ENCODE measurements at places on chromosomes 3 and 15.

DNA sequence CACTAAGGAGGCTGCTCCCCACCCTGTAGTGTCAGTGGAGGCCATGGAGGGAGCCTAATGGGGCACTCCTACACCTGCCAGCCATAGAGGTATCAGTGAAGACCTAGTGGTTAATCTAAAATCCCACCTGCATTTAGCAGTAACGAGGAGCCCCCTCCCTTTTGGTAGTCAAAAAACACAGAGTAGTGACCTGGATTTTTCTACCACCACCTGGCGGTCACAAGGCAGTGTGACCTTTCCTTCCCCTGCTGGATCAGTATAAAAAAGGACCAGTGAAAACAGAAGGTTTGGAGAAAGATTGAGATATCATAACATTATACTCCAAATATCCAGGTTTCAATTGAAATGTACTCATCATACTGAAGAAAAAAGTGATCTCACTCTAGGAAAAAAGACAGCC lies 241.2 kb downstream of the PYDC2 start:
- DNase-seq, result no peak

DNA sequence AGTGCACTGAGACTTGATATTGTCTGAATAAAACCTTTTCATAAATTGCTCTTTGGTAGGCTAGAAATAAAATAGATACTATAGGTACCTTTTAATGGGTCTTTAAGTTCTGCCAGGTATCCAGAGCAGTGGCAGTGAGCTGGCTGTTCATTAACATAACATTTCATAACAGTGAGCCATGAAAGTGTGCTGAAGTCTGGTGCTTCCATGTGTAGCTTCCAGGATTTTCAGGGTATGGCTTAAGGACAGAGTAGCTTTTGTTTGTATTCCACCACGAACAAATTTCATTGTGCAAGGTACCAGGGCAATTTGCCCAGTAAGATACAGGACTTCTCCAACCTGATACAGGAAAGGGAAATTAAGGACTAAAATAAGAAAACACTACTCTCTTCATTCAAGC lies 124.7 kb upstream of the NANOGP8 start:
- no peak for DNase-seq

DNA sequence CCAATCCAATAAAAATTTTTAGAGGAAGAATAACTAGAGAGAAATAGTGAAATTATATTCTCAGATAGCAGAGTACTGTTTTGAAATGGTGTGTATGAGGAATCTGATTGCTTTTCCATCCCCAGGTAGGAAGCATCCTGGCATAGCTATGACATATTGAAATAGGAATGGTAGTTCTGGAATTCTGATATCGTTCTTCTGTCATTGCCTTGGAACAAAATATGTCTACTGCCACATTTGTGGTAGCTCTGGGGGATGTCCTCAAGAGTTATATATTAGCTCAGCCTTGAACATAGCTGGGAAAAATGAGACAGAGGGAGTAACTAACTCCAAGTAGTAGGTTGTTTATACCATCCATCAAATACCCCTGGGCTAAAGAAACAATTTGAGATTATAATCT lies 950.7 kb downstream of the MCTP2 start:
- DNase-seq, result no peak

GRCh38 chr15:90046911-90047392 lies 45.8 kb downstream of the ZNF710 start:
- DNase-seq, result no peak

DNA sequence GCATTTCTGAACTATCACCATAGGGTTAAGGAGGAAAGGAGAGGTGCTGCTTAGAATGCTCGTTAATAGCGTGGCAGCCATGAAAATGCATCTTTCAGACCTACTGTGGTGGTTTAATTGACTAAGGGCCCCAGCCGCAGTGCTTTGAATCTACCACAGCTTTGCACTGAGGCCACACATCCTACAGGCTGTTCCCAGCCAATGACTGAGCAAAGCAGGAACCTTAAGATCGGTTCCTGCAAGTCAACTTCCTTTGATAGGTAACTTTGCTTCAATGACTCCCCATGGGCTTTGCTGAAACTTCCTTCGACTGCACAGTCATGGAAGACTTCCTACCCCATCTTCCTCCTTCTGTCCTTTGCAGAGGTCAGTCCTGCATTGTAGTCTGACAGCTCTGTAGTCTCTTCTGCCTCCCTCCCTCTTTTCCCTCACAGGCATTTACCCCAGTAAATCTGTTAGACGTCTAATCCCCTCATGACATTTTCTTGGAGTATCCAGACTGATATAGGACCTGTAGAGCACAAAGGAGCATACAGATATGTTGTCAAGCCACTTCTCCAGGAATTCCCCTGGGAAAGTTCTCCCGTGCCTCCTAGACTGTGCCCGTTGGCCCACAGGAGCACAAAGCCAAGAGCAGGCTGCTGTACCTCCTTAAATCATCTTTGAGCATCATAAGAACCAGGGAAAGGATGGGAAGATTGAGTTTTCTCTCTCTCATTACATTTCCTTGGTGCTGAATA lies 2.6 kb upstream of the BCL2A1 start:
- no peak for DNase-seq

DNA sequence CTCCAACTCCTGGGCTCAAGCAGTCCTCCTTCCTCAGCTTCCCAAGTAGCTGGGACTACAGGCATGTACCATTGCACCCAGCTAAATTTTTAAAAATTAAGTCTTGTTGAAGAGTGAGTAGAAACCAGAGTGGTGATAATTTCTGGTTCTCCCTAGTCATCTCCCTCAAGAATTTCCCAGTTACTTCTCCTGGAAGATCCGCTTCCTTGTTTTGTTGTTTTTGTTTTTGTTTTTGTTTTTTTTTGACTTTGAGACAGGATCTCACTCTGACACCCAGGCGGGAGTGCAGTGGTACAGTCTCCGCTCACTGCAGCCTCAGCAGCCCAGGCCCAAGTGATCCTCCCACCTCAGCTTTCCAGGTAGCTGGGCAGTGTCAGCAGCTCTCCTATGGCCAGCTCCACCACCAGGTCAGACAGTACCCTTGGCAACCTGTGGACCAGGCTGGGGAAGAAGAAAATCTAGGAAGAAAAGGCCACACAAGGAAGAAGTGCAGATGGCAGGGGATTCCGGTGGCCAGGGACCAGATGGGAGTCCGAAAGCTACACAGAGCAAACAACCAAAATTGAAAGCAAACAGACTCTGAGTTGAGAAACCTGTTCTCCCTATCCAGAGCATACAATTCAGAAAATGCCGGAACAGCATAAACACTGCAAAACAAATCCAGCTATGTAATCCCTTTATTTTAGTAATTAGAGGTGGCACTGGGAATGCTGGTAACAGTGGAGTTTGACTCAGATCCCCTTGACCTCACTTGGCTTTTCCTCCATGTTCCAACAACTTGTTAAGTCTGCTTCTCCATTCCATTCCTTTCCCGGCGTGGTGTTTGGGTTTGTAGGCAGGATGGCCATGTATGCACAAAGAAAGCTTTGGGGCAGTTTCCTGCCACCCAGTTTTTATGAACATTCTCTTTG lies 266.6 kb upstream of the CTDSPL start:
- DNase-seq, result no peak

GRCh38 chr3:123085293-123085931 lies 18.6 kb downstream of the PDIA5 start:
- no peak for DNase-seq

- no peak for DNase-seq
Observed at GRCh38 chr3:102125994-102126368, 276.7 kb downstream of the NFKBIZ start.

DNA sequence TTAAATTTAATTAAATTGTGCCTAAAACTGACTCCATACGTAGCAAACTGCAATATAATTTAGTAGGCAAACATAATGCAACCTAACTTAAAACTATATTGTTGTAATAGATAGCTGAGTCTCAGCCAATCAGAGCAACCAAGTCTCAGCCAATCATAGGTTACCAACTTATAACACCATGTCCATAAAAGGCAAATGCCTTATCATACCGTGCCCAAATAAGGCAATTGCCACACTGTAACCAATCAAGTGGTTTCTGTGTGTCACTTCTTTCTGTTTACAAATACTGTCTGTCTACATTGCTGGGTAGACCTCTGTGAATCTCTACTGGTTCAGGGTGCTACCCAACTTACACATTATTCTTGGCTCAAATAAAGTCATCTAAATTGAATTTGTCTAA lies 728.4 kb upstream of the EPHA6 start:
- DNase-seq, result no peak

- no peak for DNase-seq
Observed at GRCh38 chr15:64478863-64479262, 18.5 kb downstream of the ZNF609 start.

DNA sequence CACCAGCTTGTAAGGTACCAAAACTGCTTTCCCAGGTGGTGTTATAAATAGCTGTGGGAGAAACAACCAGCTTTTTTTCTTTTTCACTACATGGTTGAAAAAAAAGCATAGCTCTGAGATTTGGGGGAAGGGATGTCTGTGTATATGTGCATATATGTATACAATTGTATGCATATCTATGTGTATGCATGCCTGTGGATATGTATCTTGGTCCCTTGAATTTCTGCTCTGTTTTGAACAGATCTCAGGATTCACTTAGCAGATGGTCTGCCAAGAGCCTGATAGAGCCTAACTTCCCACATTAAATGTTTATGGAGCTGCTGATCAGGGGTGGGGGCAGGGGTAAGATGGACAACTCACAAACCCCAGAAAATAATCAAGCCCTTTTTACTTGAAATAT lies 39.0 kb upstream of the CPNE4 start:
- no peak for DNase-seq

DNA sequence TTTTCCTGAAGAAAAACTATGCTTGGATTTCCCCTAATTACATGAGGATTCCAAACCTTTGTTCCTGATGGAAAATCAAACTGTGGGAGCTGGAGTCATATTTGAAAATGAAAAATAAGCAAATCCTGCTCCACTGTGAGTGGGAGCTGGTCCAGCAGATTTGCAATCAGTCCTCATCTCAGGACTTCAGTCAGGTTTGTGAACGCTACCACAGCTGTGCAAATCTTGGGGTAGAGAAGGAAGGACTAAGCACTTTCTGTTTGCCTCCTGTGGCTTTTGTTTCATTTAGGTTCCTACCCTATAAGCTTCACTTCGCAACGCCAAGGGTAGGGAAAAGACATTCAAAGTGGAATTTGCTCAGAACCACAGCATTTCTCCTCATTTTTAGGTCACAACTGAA lies 238.2 kb downstream of the TUSC7 start:
- DNase-seq, result no peak

Measured in femur (tissue), 1 donor.